ENCODE measurements at places on chromosomes 3 and 15.

DNA sequence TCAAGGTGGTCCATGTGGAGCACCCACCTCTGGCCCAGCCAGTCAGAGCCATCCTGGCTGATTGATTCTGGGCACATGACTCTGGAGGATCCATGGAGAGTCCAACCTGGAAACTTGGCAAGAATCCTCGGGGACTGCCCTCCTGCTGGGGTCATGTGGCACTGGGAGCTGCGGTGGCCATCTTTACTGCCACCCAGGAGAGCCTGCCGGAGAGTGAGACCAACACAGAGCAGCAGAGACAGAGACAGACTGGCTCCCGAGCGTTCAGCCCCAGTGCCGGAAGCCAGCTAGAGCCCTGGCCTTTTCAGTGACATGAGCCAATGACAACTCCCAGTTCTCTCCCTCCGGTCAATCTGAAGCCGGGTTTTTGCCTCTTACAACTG lies 11.5 kb upstream of the GATA2 start:
- DNase-seq = no peak

- DNase-seq = no peak
Observed at GRCh38 chr3:152608696-152609594, 226.0 kb upstream of the P2RY1 start.

DNA sequence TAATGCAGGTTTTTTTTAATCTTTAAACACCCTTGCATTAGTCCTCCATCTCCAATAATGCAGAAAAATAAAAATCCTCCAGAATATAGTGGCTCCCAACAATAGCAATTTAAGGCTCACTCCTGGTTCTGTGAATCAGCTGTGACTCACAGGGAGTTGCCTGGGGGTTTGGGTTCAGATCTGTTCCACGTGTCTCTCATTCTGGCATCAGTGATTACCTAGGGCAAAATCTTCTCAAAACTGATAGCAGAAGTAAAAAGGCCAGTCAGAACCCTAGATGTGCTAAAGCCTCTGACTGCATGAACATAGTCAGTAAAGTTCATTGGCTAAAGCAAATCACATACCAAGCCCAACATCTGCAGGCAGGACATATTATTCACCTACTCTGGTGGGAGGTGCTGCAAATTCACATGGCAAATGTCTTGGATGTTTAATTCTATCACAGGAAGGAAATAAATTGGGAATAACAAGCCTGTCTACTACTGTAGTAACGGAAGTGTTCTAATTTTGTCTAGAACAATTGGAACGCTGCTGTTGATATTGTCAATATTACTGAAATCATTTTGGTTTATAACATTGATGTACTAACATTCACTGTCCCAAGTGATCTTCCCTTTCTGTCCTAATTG lies 364.1 kb upstream of the CNTN4 start:
- DNase-seq = no peak

DNA sequence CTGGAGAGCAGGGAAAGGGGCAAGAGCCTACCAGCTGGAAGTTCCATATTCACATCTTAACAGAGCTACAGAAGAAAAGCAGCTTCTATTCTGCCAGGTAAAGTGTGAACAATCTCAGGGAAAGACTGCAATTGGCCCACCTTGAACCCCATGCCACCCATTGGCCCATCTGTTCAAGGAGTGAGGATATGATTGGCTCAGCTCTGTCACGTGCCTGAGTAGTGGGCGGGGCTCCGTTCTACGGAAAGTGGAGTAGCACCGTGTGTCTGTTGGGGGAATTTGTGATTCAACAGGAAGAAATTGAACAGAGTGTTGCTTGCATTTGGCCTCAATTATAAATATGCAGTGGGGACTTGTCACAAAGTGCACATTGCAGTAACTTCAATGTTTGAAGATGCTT lies 81.8 kb downstream of the MINAR1 start:
- DNase-seq = no peak

DNA sequence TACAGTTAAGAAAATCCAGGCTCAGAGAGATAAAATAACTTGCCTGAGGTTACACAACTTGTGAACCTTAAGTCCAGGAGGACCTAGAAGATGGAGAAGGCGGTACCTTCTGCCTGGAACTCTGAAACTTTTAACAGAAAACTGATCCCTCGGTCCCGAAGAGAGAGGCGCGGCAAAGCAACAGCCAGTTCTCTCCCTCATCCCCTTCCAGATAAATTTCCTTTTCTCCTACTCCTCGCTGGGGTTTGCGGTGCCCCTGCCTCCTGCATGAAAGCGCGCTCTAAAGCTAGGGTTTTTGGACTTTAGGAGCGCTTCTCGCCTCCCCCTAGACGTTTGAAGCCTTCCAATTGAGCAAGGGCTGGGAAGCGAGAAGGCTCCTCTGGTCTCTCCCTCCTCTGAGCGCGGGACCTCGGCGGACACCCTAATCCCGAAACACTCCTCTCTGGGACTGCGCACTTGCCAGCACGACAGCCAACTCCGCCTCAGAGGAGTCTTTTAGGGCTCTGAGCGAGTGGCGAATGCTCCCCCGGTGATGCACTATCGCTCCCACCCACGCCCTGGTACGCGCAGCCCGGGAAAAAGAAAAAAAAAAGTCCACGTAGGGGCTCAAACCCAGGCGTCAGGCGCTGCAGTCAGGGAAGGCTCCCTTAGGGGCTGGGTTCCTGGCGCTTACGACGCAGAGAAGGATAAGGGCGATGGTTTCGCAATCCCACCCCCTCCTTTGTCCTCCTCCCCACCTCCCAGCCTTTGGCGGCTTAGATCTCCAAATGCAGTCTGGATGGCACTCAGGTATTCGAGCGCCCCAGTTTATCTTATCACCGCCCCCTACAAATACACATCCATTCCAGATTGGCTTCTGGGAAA lies 7.9 kb upstream of the EOMES start:
- no peak for DNase-seq

DNA sequence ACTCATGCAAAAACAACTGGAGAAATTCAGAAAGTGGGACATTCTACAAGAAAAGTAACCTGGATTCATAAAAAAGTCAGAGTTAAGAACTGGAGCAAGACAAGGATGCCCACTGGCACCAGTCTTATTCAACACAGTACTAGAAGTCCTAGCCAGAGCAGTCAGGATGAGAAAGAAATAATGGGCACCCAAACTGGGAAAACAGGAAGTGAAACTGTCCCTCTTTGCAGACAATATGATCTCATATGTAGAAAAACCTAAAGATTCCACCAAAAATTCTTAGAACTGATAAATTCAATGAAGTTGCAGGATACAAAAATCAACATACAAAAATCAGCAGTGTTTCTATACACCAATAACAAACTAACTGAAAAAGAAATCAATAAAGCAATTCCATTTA lies 37.4 kb downstream of the TXNRD3 start:
- no peak for DNase-seq

GRCh38 chr3:119342176-119342575 lies 48.0 kb downstream of the ARHGAP31 start:
- DNase-seq = no peak

DNA sequence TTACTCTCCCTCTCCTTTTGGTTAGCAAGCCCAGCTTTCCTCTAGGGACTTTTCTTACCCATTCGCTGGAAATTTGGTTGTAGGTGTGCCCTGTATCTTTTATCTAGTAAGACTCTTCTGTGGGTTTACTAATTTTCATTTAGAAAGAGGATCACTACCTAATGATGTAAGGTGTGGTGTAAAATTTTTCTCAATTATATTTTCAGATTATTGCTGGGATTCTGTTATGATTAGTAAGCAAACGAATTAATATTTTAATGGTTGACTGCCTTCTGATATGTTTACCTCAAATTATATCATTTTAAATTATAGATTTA lies 28.5 kb downstream of the PLCL2 start:
- DNase-seq = no peak
